Peyer's patch (tissue), 4 donors: ENCODE measurements at places on chromosomes 7 and 10.

GRCh38 chr7:120091807-120092206 lies 181.2 kb upstream of the KCND2 start:
- DNase-seq, result no peak

DNA sequence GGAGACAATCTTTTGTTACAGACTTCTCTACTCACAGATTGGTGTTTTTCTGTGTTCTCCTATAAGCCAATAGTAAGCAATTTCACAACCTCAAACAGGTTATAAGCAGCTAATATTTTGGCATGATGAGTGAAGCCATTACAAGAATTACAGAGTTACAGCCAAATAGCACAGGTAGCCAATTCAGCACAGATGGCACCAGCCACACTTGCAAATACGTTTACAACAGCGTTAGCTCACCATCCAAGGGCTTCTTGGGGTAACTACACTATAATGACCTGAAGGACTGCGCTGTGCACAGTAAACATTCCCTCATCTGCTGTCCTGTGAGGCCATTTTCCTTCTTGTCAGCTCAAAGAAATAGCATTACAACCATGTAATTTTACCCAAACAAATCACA lies 428.6 kb downstream of the TCERG1L start:
- no peak for DNase-seq

DNA sequence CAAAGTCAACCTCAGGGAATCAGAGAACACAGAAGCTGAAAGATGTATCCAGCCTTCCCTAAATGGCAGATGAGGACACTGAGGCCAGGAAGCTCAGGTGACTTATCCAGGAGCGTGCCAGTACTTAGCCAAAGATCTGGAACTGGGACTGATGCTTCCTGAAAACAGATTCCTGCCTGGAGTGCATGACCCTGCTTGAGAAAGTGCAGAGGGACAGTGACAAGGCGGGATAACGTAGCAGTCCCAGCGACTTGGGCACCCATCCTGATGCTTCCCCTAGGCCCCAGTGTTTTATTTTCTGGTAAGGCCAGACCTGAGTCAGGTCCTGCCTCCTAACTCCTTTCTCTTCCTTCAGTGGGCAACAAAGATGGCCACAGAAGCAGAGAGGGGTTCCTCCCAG lies 48.6 kb downstream of the KIAA1217 start:
- DNase-seq, result no peak

GRCh38 chr7:155945670-155946325 lies 133.5 kb upstream of the SHH start:
- peak; percentile 35 for DNase-seq

GRCh38 chr7:146115851-146116520 lies 615 bp upstream of the CNTNAP2 start:
- peak; percentile 55 for DNase-seq

GRCh38 chr7:130350945-130351790 lies 6.6 kb downstream of the CPA5 start:
- no peak for DNase-seq

GRCh38 chr7:106855540-106856132 lies 9.4 kb upstream of the PIK3CG start:
- DNase-seq, result no peak

DNA sequence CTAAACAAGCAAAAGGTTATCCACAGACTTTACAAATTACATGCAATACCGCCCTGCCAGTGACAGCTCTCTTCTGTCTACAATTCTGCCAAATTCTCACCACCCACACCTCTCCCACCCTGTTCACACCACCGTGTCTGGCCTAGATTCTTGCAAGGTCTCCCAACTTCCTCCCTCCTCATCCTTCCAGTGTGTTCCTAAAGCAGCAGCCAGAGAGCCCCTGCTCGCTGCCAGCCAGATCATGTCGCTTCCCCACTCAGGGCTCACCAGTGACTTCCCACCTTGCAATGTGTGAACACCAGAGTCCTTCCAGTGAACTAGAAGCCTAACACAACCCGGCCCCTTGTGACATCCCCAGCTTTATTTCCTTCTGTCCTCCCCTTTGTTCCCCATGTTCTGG lies 121.6 kb downstream of the HECW1 start:
- no peak for DNase-seq

DNA sequence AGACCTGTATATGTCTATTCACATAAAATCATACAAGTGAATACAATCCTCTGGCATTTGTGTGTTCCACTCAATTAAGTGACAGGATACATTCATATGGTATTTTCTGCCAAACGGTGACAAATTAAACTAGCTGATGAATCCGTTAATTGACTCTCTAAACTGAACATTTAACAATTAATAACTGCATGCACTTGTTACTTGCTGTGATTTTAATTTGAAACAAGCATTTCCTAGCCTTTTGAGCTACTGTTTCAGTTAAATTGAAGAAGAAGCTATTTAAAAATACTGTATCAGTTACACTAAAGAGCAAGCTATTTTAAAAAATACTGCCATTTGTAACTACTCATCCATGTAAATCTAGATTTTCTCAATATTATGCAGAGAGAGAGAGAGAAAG lies 67.4 kb downstream of the HTR7 start:
- no peak for DNase-seq

DNA sequence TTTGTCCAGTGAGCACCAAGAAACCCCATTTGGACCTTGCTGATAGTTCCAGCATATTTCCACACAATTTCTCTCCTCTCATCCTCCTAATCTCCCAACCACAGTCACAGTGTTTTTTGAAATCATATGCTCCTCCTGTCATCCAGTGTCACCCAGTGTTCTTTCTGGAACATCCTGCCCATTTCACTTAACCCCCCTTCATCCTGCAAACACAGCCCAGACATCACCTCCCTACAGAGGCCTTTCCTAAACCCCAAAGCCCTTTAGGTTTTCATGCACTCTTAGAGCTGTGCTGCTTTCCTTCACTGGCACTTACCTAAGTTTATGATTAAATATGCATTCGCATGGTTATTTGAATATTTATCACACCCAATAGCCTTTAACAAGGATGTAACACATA lies 1158.0 kb upstream of the C7orf33 start:
- DNase-seq, result no peak
